Ovary (tissue), 10 donors: ENCODE measurements at places on chromosomes 7 and 10. TPM values are rescaled to one million over a fixed set of nuclear protein-coding genes. Genes with fewer than 3 reads are reported as not detected.

DNA sequence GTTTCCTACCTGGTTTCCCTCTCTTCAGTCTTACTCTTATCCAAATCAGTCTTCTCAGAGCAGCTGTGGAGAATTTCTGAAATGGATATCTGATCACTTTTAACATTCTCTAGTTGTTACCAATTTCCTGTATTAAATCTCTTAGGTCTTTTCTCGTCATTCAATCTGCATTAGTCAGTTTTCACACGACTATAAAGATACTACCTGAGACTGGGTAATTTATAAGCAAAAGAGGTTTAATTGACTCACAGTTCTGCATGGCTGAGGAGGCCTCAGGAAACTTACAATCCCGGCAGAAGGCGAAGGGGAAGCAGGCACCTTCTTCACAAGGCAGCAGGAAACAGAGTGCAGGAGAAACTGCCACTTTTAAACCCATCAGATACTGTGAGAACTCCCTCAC is 444.8 kb downstream of the GATA3 start:
- H3K4me3 ChIP-seq: no peak overlapping the region
- H3K4me1 ChIP-seq: no peaks in the 10 kb centered on the region
- no peak for DNase-seq
- H3K27me3 ChIP-seq: no peaks in the 10 kb centered on the region
- no peak overlapping the region for H3K27ac ChIP-seq

- H3K36me3 ChIP-seq: no peaks in the 10 kb centered on the region
- no peak overlapping the region for H3K4me3 ChIP-seq
- H3K27ac ChIP-seq: no peak overlapping the region
- no peak for DNase-seq
- no peaks in the 10 kb centered on the region for H3K27me3 ChIP-seq
These were observed 562.3 kb downstream of the CCSER2 start for GRCh38 chr10:84890706-84891105.

DNA sequence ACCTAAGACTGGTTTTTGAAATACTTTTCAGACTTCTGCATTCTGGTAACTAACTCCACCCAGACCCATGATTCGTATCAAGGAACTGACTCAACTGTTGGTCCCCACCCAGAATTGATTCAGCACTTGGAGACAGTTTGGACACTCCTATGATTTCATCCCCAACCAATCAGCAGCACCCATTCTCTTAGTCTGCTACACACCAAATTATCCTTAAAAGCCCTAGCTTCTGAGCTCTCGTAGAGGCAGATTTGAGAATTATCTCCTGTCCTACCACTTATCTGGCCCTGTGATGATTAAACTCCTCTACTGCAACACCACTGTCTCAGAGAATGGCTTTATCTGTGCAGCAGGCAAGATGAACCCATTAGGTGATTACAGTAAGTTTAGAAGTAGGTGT is 7.7 kb upstream of the GSTO1 start:
- no peak overlapping the region for H3K27ac ChIP-seq
- no peaks in the 10 kb centered on the region for H3K27me3 ChIP-seq
- H3K4me1 ChIP-seq: no peaks in the 10 kb centered on the region
- no peak for DNase-seq
- no peak overlapping the region for H3K4me3 ChIP-seq

DNA sequence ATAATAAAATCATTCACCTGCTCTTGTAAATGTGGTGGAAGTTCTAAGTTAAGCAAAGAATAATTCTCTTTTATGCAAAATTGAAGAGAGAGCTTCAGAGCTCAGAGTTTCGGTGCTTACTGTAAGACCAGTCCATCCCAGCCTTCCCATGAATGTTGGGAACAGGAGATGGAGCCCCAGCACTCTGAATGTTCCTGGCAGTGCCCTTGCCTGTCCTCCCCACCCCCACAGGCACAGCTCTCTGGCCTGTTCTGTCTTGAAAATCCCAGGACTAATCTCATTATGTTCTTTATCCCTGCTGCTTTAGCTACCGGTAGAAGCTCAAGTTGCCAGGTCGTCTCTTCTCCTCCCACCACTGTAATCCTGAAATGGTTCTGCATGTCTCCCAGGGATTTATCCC is 29.1 kb upstream of the LHFPL3 start:
- no peak overlapping the region for H3K4me3 ChIP-seq
- no peaks in the 10 kb centered on the region for H3K36me3 ChIP-seq

Gene MLXIPL
- total RNA-seq: 4.5 TPM

Gene DNAH11
- 2.6 TPM for total RNA-seq
